ENCODE measurements at places on chromosomes 13 and 19. TPM values are rescaled to one million over a fixed set of nuclear protein-coding genes. Genes with fewer than 3 reads are reported as not detected.

COL5A3 gene
- 70.0 TPM for total RNA-seq

SIN3B gene
- 16.5 TPM for total RNA-seq

ENOX1 gene
- total RNA-seq = 1.8 TPM

ZNF737 gene
- 6.3 TPM for total RNA-seq

LPAR2 gene
- total RNA-seq = 1.1 TPM

ACP7 gene
- not detected for total RNA-seq

FPR1 gene
- total RNA-seq = not detected

ZNF578 gene
- total RNA-seq = 2.4 TPM

LHB gene
- total RNA-seq = not detected

ETHE1 gene
- total RNA-seq = 65.0 TPM

SBK3 gene
- total RNA-seq = not detected

B3GLCT gene
- 8.3 TPM for total RNA-seq

All from cardiac atrium fibroblast (primary cell).